ENCODE measurements at places on chromosomes 2 and 18.

DNA sequence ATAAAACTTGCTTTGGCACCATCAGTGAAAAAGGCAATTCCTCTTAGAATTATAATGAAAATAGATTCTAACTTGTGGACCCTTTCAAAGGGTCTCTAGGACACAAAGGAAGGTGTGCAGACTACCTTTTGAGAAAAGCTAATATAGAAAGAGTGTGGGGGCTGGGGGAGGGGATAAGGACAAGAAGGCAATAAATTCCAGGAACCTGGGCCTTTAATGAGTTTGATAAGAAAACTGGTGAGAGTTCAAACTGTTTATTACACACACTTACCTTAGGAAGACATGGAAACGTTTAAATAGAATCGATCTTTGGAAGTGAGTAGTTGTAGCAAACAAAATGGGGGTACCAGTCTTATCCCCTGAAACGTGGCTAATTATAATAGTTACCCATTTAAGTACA, 39.6 kb upstream of the PGAP1 start:
- DNase-seq = no peak

- no peak for DNase-seq
These were observed 319.4 kb upstream of the FANCL start for GRCh38 chr2:58560531-58560930.

DNA sequence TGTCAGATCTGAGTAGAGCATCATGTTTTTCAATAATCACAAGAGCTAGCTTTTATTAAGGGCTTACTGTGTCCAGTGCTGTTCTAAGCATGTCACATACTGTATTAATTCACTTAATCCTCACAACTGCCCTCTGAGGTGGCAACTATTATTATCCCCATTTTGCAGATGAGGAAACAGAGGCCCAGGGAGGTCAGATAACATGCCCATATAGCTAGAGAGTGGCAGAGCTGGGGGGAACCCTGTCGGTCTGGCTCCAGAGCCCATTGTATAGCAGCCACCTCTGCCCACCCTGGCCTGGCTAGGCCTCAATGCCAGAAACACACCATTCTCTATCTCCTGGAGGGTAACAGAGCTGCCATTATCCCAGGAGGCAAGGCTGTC, 113.2 kb downstream of the B3GNT2 start:
- no peak for DNase-seq

GRCh38 chr2:128444816-128445522, 126.3 kb upstream of the HS6ST1 start:
- no peak for DNase-seq

DNA sequence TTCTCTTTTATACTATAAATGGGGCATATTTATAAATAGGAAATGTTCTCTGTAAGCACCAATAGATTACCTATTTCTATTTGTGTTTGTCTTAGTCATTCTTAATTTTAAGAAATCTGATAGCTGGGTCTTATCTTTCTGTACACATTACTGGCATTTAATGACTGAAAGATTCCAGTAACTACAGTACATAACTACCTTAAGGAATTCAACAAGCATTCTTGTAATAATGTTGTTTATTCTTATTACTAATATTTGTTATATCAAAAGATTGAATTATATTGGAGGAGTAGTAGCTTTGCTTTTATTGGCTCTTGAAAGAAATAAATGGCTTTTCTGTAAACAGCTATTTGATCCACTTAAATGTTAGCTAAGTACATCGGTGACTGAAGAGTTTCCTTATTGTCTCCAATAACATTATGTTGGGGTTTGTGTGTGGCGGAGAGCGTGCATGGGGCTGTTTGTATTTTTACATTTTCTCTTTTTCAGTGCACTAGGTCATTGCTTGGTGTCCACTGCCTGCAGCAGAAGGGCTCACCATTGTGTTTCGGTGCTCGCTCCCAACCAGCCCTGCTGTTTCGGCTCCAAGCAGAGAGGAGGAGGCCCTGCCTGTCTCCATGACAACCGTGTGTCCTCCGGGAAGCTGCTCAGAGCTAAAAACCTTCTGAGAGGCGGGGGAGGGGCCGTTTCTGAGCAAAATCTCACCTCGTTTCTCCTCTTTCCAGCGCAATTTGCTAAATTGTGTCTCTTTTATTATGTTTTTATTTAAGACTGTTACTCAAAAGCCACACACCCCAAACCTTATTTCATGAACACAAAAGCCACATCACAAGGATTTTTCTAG, 112.5 kb upstream of the SLC38A11 start:
- no peak for DNase-seq

GRCh38 chr2:102010902-102011301, 19.1 kb downstream of the IL1R2 start:
- DNase-seq = no peak

DNA sequence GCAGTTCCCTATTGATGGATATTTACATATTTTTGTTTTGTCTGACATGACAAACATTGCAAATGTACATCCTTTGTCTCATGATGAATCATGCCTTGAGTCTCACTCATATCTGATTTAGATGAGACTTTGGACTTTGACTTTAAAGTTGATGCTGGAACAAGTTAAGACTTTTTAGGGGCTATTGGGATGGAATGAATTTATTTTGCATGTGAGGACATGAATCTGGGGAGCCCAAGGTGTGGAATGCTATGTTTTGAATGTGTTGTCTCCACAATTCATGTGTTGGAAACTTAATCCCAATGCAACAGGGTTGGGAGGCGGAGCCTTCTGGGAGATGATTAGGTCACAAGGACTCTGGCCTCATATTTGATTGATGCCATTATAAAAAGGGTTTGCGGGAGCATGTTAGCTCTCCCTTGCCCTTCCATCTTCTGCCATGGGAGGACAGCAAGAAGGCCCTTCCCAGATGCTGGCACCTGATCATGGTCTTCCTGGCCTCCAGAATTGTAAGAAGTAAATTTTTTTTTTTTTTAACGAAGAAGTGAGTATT, 29.1 kb upstream of the INO80D start:
- no peak for DNase-seq

DNA sequence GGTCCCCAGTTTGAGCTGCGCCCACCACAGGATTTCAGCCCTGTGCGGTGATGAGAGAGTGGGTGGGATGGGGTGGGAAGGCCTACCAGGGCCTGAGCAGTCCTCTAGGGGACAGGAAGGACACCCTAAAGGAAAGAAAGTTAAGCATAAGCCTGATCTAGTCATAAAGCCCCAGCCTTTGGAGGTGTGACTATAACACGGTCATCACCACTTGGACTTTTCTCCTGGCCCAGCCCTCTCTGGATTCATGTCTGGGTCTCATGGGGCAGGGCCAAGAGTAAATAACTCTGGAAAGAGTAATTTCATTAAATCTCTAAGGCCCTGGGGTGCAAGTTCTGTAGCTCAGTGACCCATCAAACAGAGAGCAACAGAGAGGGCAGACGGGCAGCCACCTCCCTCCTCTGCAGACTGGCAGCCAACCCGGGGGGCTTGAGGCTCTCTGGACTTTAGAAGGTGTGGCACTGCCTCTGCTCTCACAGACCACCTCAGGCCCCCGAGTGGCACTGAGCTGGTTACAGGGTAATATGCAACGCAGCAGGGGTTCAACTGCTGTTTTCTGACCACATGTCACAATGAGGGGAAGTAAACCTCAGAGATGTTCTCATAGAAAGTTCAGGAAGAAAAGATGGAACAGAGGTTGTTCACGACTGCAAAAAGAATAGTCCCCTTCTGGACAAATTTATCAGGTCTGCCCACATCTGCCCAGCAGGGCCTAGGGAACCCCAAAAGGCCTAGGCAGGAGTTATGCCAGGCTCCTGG, 41.5 kb downstream of the TGFA start:
- DNase-seq = no peak

DNA sequence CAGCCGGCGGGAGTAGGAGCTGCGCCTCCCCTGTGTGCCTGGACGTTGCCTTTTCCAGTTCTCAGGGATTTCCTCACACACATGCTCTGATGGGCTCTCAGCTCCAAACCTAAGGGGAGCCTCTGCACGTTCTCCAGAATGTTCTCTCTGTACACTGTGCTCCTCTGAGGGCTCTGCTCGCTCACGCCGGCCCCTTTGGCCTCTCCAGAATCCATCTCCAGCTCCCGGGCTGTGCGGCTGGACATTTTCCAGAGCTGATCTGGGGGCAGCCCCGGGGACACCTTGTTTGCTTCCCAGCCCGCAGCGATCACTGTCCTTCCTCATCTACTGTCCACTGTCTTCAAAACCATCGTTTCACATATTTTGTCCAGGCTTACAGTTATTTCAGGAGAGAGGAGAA, 245.4 kb upstream of the HDAC4 start:
- DNase-seq = no peak

GRCh38 chr18:12119358-12119757, 25.7 kb downstream of the ANKRD62 start:
- DNase-seq = no peak
